ENCODE measurements at places on chromosomes 3 and 15. TPM values are rescaled to one million over a fixed set of nuclear protein-coding genes. Genes with fewer than 3 reads are reported as not detected.

DNA sequence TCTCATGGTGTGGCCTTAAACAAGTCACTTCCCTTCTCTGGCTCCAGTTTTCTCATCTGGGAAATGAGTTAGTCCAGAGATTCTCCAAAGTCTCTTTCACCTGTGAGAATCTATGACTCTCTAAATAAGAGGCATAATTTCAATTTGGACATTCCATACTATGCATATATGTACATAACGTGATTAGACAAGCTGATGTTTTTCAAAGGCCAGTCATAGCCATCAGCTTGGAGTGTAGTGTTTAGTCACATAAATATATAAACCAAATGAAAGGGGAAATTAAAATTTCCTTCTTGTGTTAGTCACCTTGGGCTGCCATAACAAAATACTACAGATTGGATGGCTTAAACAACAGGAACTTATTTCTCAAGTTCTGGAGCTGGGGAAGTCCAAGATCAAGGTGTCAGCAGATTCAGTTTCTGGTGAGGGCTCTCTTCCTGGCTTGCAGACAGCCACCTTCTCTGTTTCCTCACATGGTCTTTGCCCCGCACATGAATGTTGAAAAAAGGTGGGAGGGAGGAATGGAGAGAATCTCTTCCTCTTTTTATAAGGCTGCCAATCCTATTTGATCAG, 19.4 kb downstream of the TMEM41A start:
- DNase-seq: no peak

The MAP1A gene
- total RNA-seq: 1.7 TPM

GRCh38 chr3:102512734-102513504, 78.1 kb downstream of the ZPLD1 start:
- peak; percentile 54 for DNase-seq

The ADCY5 gene
- not detected for total RNA-seq

The AMIGO3 gene
- 5.5 TPM for total RNA-seq

GRCh38 chr15:27491666-27492621, 521.0 kb downstream of the GABRG3 start:
- no peak for DNase-seq

The COL7A1 gene
- 17.0 TPM for total RNA-seq

The GABRG3 gene
- total RNA-seq: not detected

The TMEM42 gene
- 9.4 TPM for total RNA-seq

The MRPS11 gene
- total RNA-seq: 49.3 TPM

- DNase-seq: no peak
Measured at GRCh38 chr15:25436707-25437106, 2.1 kb downstream of the UBE3A start.

GRCh38 chr15:88874275-88874674, 21.1 kb downstream of the HAPLN3 start:
- DNase-seq: no peak

GRCh38 chr3:189099505-189100290, 72.1 kb upstream of the TPRG1 start:
- no peak for DNase-seq

DNA sequence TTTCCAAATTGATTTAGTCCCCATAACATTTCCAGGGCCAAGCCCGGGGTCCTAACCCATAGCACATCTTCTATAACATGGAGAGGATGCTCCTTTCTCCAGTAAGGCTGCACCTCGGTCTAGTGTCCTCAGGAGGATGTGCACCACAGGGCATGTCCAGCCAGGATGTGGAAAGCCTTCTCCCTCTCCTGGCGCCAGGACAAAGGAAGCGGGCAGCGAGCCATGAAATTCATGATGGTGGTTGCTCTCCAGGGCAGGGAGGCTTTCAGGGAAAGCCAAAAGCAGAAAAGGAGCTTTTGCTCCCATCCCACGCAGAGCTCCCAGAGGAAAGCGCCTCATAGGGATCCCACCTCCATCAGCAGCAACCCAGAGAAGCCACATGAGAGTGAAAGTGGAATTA, 220.0 kb downstream of the ADAMTSL3 start:
- DNase-seq: no peak

The CFAP91 gene
- 3.3 TPM for total RNA-seq

DNA sequence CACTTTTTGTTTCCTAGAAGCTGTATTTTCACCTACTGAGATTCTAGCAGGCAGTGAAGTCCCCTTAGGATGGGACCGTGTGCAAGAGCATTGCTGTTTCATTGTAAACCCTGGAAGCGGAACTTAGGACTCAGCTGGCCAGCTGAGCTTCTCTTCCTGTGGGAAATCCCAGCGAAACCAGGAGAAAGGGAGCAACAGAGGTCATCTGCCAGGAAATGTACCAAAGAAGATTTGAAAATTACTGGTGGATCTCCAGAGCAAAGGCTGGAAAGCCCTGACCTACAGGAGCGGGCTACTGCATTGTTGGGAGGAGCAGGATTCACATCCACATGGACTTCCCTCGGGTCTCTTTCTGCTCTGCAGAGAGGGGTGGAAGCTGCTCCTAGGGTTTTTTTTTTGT, 7.6 kb upstream of the ADPRH start:
- DNase-seq: no peak

- no peak for DNase-seq
Measured at GRCh38 chr15:59148153-59148833, 43.3 kb downstream of the CCNB2 start.

The CLDN18 gene
- total RNA-seq: not detected

GRCh38 chr3:57627976-57628375, 30.8 kb upstream of the ARF4 start:
- peak; percentile 13 for DNase-seq

- DNase-seq: no peak
Measured at GRCh38 chr3:142007710-142008399, 131.4 kb downstream of the ATP1B3 start.

DNA sequence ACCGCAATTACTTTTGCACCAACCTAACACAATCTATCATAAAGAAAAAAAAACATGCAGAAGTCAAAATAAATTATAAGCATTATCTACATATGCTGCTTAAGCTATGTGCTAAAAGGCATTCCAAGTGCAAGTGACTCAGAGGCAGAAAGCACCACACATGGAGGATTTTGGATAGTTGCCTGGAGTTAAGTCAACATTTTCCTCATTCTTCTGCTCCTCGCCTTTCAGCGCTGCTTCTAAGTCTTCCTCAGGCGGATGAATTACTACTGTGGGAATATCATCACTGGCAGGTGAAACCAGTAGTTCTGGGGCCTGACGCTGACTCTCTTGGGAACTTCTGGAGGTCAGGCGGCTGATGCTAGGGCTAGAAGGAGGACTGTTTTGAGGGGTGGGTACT, 53.1 kb downstream of the SLC4A7 start:
- DNase-seq: peak; percentile 95

- no peak for DNase-seq
Measured at GRCh38 chr15:31265090-31265870, 61.4 kb upstream of the KLF13 start.

- DNase-seq: no peak
Measured at GRCh38 chr15:89358435-89358754, 23.8 kb upstream of the POLG start.

DNA sequence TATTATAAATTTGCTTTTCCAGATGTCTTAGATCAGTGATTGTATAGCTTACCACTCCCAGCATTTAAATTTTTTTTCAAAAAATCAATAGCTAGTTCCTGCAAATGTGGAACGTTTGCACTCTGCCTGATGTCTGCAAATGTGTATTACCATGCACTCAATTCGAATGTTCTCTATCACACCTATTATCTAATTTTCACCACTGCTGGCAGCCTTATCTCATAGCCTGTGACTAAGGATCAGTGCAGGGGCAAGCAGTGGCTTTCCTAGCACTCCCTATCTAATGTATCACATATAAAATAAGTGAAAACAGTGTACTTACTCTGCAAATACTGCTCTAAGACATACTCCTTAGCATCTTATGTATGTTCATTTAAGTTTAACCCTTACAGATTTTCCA, 196.3 kb upstream of the PLSCR5 start:
- DNase-seq: no peak

GRCh38 chr15:77120576-77120975, 49.7 kb upstream of the TSPAN3 start:
- no peak for DNase-seq

DNA sequence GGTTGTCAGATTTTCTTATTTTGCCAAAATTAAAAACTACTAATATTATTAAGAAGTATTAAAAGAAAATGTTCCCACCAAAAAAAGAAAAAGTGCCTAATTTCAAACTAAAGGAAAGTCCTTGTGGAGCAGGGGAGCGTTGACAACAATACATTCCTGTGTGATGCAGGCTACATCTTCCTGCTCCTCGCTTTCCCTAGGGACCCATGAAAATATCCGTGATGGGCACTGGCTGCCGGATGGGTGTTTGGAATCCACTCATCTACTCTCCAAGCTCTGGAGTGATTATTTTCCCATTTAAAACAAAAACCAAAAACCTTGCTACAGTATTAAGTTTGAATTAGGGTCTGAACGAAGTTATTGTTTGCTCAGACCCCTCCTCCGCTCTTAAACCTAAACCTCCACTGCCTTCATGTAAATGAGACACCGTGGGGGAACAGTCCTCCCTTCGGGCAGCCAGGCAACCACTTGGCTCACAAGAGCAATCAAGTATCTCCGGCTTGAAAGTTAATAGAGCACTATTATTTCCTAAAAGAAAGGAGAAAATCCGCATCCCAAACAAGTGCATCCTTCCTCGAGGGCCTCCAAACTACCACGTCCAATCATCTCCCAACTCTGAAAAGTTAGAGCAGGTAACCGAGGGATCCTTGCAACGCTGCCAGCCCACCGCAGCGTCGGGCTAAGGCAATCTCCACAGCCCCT, 1.5 kb downstream of the ITGB5 start:
- peak; percentile 32 for DNase-seq

- DNase-seq: no peak
Measured at GRCh38 chr3:154901278-154901677, 178.8 kb upstream of the MME start.

DNA sequence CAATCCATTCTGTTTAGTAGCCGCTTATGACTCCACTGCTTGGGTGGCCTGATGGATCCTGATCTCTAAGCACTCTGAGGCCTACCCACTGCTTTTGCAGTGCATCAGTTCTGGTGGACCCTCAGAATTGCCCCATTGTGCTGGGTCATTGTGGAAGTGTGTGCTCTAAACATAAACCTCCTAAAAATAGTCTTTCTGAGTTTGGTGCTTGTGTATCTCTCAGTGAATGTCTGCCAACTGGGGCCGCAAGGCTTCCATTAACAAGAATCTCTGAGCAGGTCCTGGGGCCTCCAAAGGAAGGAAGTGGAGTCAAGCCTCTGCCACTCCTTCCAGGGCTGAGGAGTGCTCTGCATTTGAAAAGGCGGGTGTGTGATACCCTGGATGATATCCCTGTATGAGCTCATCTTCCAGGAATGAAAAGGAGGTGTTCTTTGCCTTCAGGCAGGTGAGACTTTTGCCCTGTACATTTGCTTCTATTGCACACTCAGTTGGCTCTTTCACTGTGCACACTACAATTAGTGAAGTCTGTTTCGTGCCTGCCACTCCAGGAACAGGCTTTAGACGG, 80.0 kb upstream of the CACNA2D3 start:
- DNase-seq: no peak

- no peak for DNase-seq
Measured at GRCh38 chr15:47669221-47669620, 48.1 kb upstream of the SEMA6D start.

- no peak for DNase-seq
Measured at GRCh38 chr15:95498961-95499360, 831.5 kb upstream of the NR2F2 start.

GRCh38 chr3:11289864-11290263, 17.7 kb downstream of the ATG7 start:
- DNase-seq: no peak

Data from M059J (cell line).